ENCODE measurements at places on chromosomes 1 and 21.

DNA sequence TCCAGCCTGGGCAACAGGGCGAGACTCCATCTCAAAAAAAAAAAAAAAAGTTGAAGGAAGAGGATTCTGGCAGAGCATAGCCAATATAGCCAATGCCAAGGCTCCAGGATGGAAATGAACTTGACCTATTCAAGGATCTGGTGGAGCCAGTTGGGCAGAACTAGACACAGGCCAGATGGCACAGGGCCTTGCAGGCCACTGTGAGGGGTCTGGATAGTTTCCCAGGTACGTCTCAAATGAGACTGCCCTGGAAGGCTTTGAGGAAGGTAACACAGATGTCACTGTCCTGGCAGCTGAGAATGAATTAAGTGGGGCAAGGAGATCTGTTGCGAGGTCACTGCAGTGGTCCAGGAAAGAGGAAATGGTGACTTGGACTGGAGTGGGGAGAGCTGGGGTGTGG is 12.0 kb upstream of the ARHGEF19 start:
- H3K4me3 ChIP-seq, result no peak overlapping the region
- no peak overlapping the region for H3K27ac ChIP-seq
- no peaks in the 10 kb centered on the region for H3K36me3 ChIP-seq
- H3K4me1 ChIP-seq, result no peaks in the 10 kb centered on the region

DNA sequence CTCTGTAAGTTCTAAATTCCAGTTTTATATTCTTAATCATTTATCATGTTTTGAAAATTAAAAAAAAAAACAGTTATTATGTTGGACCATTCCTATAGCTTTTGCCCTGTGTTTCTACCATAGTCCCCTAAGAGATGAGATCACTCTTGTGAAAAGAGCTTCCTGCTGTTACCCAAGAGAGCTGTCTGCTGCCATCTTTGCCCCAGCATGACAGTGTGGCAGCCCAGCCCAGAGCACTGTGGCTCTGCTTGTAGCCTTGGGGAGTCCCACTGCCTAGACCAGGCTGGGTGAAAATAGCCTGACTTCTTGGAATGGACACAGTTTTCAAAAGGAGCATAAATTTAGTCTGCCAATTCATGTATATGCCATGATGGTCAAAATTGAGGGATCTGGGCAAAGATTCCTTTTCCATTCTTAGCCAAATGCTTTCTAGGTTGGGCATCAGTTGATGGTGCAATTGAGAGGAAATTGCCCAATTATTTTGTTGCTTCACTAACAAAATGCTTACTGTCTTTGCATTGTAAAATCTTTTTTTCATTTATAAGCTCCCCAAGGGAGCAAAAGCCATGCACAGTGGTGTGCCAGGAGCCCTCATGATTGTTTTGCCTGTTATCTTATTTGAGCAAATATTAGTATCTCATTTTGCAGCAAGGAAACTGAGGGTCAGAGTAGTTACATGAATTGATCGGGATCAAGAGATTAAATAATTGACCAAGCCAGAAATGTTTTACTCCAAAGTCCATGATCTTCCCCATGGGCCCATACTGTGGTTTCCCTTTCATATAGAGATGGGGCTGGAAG is 72.8 kb downstream of the ETS2 start:
- no peak overlapping the region for H3K4me3 ChIP-seq
- H3K27me3 ChIP-seq, result no peaks in the 10 kb centered on the region
- H3K27ac ChIP-seq, result no peak overlapping the region
- no peak for DNase-seq

DNA sequence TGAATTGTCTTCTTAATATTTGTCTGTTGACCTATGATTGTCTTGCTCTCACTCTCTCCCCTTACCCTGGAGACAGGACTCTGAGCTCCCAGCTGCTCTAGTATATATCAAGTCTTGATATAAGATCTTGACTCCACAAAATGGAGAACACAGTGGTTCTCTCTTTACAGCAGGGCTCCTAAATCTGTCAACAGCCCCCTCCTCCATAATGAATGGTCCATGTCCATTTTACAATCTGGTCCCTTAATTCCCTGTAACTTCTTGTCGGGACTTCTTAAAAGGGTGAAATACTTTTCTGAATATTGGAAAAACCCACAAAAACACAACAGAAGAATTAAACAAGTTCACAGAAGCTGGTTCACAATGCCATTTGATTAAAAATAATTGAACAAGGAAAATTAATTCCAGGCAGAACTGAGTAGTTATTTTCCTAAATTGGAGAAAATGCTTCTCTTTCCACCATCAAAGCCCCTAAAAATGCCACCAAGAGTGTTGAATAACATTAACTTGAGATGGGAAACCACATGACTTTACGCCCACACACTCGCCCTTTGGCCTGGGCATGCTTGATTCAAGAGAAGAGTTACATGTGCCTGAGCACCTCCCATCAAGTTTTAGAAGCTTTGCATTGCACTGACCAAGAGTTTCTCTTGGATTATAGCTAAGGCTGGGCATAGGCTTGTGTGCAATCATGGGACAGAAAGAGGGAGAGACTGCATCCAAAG is 109.8 kb downstream of the TOMM20 start:
- H3K4me1 ChIP-seq, result peaks cover 21% of the 10 kb centered on the region
- no peak overlapping the region for H3K4me3 ChIP-seq
- no peaks in the 10 kb centered on the region for H3K36me3 ChIP-seq
- H3K27me3 ChIP-seq, result no peaks in the 10 kb centered on the region

- H3K4me3 ChIP-seq, result no peak within 1 kb of the TSS
- H3K27me3 ChIP-seq, result peaks cover 4% of the 10 kb centered on the region
- no peaks in the 10 kb centered on the region for H3K36me3 ChIP-seq
- DNase-seq, result no peak
- no peak within 1 kb of the TSS for H3K27ac ChIP-seq
- H3K4me1 ChIP-seq, result no peaks in the 10 kb centered on the region
These were observed at the start of gene SPATA46 for GRCh38 chr1:162376691-162377090. TSS of gene SPATA46 (minus strand) at chr1:162376854. CDS start at chr1:162376790, 64 bp downstream.

- H3K4me1 ChIP-seq, result peaks cover 10% of the 10 kb centered on the region
- H3K27ac ChIP-seq, result no peak overlapping the region
- no peaks in the 10 kb centered on the region for H3K36me3 ChIP-seq
- no peak overlapping the region for H3K4me3 ChIP-seq
- peaks cover 8% of the 10 kb centered on the region for H3K27me3 ChIP-seq
- peak; percentile 69 for DNase-seq
These were observed 1.6 kb upstream of the MX2 start for GRCh38 chr21:41360072-41360821.

DNA sequence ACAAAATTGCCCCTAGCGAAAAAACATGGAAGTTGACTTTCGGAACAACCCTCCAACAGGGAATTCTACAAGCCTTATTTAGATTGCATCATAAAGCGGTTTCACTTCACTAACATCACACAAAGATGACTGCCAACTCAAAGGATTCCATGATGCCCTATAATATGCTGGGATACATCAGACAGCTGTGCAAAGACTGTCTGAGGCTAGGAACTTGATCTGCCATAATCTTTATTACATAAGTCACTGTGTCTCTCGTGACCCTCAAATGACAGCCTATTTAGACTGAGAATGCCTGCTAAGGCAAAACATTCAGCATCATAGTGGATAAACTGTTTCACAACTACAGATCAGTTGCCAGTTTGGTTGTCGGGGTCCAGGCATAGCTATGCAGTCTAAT is 23.8 kb downstream of the FH start:
- no peaks in the 10 kb centered on the region for H3K27me3 ChIP-seq
- no peak overlapping the region for H3K4me3 ChIP-seq
- no peak for DNase-seq
- H3K36me3 ChIP-seq, result peaks cover 48% of the 10 kb centered on the region
- H3K4me1 ChIP-seq, result no peaks in the 10 kb centered on the region
- no peak overlapping the region for H3K27ac ChIP-seq

GRCh38 chr1:107653765-107654164 is 311.2 kb downstream of the VAV3 start:
- no peak overlapping the region for H3K27ac ChIP-seq
- H3K4me3 ChIP-seq, result no peak overlapping the region
- DNase-seq, result no peak

DNA sequence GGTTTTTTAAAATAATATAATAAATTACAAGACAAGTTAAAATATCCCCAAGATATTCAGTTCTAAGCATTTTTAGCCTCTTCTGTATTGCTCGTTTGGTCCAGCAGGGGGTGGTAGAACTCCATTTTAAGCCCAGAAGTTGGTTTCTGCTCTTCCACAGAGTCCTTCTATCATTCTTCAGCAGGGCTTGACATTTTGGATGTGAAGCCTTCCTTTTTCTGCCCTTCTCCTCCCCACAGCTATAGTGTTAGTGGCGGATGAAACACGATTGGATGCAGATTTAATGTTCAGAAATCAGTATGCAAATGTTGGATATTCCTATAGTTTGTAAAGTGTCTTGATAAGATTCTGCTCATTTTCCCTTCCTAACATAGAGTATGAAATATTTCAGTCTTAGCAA is 1.4 kb downstream of the NCAM2 start:
- H3K4me1 ChIP-seq, result peaks cover 3% of the 10 kb centered on the region
- no peak overlapping the region for H3K4me3 ChIP-seq
- H3K27ac ChIP-seq, result no peak overlapping the region
- DNase-seq, result peak; percentile 92
- no peaks in the 10 kb centered on the region for H3K36me3 ChIP-seq
- peaks cover 5% of the 10 kb centered on the region for H3K27me3 ChIP-seq

- no peaks in the 10 kb centered on the region for H3K36me3 ChIP-seq
- no peak for DNase-seq
- H3K27me3 ChIP-seq, result no peaks in the 10 kb centered on the region
- peak overlapping the region; percentile 57 for H3K27ac ChIP-seq
These were observed 72.8 kb downstream of the MRPL37 start for GRCh38 chr1:54272772-54273091.

DNA sequence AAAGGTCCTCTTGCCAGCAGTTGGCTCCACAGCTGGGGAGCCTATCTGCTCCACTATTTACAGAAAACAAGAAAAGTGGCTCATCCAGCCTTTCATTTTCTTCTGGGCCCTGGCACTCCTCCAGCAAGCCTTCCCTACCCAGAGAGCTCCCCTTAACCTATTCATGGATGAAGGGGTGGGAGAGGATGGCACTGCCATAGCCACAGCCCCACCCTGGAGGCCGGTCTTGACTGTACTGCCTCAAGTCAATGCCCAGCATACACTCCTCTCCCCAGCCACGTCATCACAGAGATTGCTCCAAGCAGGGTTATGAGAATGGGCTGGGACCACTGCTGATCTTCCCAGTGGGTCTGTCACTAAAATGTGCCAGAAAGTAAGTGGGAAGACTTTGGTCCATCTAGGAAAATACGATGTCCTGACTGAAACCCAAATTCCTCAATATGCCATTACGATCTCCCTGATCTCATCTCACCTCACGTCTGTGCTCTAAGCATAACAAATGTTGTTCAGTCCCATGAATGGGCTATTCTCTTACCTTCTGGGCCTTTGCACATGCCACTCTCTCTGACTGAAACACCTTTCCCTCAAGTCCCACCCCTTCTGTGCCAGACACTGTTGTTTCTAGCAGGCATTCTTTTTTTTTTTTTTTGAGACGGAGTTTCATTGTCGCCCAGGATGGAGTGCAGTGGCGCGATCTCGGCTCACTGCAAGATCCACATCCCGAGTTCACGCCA is 21.4 kb upstream of the PTAFR start:
- peaks cover 31% of the 10 kb centered on the region for H3K36me3 ChIP-seq
- H3K27me3 ChIP-seq, result no peaks in the 10 kb centered on the region
- H3K27ac ChIP-seq, result no peak overlapping the region
- no peak for DNase-seq

DNA sequence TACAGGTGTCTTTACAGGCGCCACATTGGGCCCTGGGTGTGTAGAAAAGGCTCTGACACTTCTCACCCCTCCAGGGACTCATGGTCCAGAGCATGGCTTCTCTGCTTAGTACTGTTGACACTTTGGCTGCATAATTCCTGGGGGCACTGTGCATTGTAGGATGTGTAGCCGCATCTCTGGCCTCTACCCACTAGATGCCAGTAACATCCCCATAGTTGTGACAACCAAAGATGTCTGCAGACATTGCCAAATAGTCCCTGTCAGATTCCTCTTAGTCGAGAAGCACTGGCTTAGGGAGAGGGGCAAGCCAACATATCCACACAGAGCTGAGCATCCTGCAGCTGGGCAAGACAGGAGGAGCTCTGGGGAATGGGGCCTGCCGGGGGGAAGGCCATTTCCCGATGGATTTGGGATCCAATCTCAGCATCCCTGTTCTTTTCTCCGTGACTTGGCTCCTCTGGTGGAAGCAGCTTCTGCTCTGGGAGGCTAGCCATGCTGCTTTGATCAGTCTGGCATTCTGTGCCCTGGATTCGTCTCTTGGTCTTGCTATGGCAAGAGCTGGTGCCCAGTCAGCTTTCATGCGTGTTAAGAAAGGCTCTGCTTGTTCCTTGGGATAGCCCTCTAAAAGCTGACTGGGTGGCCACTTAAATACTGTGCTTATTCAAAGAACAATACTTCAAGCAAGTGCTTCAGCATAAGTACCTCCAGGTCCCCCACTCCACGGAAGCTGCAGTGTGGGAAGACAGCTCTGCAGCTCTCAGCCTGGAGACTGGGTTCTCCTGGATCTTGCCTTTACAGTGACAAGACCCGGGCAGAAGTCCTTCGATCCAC is 38.3 kb upstream of the SCMH1 start:
- H3K27ac ChIP-seq, result no peak overlapping the region
- no peak overlapping the region for H3K4me3 ChIP-seq
- H3K27me3 ChIP-seq, result peaks cover 10% of the 10 kb centered on the region
- H3K4me1 ChIP-seq, result peaks cover 3% of the 10 kb centered on the region
- no peaks in the 10 kb centered on the region for H3K36me3 ChIP-seq
